Smooth muscle cell of trachea (primary cell): ENCODE measurements at places on chromosomes 3 and 15. TPM values are rescaled to one million over a fixed set of nuclear protein-coding genes. Genes with fewer than 3 reads are reported as not detected.

Gene SLC30A4
- 9.3 and 10.8 TPM in 2 replicates for total RNA-seq

Gene CA12
- 94.0 and 255 TPM in 2 replicates for total RNA-seq

Gene PP2D1
- not detected in 2 replicates for total RNA-seq

Gene GOLGA8S
- under 0.01 and 0.15 TPM in 2 replicates for total RNA-seq

Gene PRTG
- 1.6 and 1.7 TPM in 2 replicates for total RNA-seq

Gene CSK
- 24.4 and 30.9 TPM in 2 replicates for total RNA-seq

Gene ZFYVE19
- total RNA-seq, result 19.0 and 25.3 TPM in 2 replicates
